G401 (cell line): ENCODE measurements at places on chromosomes 7 and 10. TPM values are rescaled to one million over a fixed set of nuclear protein-coding genes. Genes with fewer than 3 reads are reported as not detected.

Gene TBXAS1
- not detected in 2 replicates for total RNA-seq

Gene OR2A12
- not detected in 2 replicates for total RNA-seq

Gene SSMEM1
- not detected in 2 replicates for total RNA-seq

Gene CABCOCO1
- total RNA-seq, result 0.58 TPM in 1 of 2 replicates, not detected in the other

Gene CRYGN
- not detected in 2 replicates for total RNA-seq

Gene WEE2
- not detected in 2 replicates for total RNA-seq

Gene KIAA1549
- total RNA-seq, result 0.86 and 1.3 TPM in 2 replicates

Gene NEURL1
- 0.68 and 0.95 TPM in 2 replicates for total RNA-seq

Gene ADAP1
- total RNA-seq, result 11.7 and 21.3 TPM in 2 replicates

- DNase-seq, result no peak
These were observed 88.5 kb downstream of the NOC3L start for GRCh38 chr10:94274142-94274787.

- peak; percentile 8 for DNase-seq
These were observed 18.2 kb upstream of the CDH23 start for GRCh38 chr10:71378336-71379117.

DNA sequence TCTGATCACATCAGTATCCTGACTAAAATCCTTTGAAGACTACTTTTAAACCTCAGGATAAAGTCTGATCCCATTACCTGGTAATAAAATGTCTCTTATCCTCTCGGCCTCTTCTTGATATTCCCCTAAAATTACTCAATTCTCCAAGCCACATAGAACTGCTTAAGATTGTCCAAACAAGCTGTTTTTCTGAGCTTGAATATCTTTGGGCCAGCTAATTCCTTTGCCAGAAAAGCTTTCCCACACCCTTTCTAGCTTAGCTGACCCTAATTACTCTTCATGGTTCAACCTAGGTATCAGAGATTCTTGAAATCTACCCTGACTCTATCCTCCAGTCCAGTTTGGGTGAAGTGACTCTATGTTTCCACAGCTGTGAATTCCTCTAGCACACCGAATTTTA lies 328.6 kb downstream of the CRPPA start:
- DNase-seq, result no peak

- no peak for DNase-seq
These were observed 3.7 kb downstream of the RGS10 start for GRCh38 chr10:119538632-119539358.

GRCh38 chr7:155985518-155986250 lies 173.4 kb upstream of the SHH start:
- no peak for DNase-seq

DNA sequence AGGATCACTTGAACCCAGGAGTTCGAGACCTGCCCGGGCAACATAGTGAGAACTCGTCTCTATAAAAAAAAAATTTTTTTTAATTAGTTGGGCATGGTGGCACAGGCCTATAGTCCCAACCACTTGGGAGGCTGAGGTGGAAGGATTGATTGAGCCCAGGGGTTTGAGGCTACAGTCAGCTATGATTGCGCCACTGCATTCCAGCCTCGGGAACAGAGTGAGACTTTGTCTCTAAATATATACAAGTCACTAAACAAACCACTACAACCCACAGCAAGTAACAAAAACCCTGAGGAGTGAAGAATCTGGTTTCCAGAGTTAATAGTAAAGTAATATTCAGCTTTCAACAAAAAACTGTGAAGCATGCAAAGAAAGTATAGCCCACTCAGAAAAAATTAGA lies 32.7 kb upstream of the HHEX start:
- no peak for DNase-seq

DNA sequence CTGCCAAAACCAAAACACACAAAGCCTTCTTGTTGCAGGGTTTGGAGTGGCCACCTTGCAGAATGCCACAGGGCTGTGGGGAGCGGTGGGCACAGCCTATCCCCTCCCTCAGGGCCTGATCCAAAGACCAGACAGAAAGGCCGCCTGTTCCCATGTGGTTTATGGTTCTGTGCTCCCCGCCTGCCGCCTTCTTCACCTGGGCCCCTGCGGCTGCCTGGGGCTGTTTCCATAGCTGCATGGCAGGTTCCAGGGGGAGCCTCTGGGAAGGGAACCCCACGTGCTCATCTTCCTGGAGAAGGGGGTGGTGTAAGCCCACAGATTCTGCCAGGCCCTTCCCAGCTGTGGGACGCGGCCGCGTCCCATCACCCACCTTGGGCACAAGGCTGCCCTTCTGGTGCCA lies 70.7 kb upstream of the EZH2 start:
- no peak for DNase-seq

- peak; percentile 24 for DNase-seq
These were observed 14.5 kb downstream of the LIMK1 start for GRCh38 chr7:74097937-74098614.

DNA sequence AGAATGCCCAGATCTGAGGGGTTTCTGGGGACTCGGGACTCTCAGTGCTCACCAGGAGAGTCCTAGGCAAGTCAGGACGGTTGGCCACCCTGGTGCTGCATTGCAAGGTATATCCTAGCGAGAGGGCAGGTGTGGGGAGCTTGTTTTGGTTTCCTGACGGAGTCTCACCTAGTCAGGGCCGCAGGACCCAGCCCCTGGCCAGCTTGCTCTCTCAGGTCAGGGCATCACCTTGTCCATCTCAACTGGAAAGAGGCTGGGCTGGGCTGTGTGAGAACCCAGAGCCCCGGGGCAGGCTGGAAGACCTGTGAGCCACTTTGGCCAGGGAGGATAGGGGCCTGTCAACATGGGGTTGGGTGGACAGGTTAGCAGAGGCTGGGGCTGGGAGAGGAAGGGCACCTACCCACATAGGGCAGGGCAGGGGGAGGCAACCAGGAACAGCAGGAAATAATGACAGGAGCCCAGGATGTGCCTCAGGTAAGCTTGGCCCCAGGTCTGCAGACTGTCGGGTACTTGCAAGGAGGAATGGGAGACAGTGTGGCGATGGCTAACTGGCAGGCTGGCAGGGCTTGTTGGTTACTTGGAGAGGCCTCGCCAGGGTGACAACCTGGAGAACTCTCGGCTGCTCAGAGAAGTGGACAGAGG lies 31.5 kb downstream of the DNAJB12 start:
- DNase-seq, result no peak

DNA sequence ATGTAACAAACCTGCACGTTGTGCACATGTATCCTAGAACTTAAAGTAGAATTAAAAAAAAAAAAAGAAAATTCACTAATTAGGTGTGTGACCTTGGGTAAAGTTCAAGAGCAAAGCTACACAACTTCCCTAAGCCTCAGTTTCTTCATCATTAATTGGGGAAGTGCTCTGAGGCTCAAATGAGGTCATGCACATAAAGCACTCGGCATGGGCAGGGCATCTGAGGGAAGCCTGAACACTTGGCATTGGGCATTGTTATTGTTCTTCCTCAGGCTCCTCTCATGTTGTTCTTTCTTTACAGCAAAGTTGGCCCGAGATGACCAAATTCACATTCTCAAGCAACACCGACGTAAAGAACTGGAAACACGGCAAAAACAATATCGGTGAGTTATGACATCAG lies 21.5 kb downstream of the ALOX5 start:
- no peak for DNase-seq

GRCh38 chr7:99386584-99387238 lies 12.2 kb downstream of the ARPC1B start:
- no peak for DNase-seq

GRCh38 chr7:100545360-100546128 lies 6.5 kb downstream of the AGFG2 start:
- DNase-seq, result peak; percentile 70

- DNase-seq, result no peak
These were observed 83.2 kb downstream of the PIP4K2A start for GRCh38 chr10:22631185-22631584.

GRCh38 chr10:79452174-79452611 lies 6.8 kb upstream of the ZCCHC24 start:
- no peak for DNase-seq

DNA sequence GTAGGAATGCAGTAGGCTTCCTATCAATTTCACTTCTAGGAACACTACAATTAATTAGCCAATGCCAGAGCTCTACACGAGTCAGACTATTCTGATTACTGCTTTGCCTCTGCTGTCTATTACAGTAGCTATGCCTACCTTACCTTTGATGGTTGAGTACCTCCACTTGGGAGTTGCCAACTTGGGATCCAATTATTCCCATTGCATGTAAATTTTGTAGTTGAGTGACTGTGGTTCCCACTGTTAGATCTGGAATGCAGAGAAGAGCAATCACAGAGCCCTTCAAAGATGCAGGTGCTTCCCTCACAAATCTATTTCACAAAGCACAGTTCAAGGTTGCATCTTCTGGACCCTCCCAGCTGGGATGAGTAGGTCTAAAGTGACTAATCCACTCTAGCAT lies 62.9 kb upstream of the AASS start:
- DNase-seq, result no peak

DNA sequence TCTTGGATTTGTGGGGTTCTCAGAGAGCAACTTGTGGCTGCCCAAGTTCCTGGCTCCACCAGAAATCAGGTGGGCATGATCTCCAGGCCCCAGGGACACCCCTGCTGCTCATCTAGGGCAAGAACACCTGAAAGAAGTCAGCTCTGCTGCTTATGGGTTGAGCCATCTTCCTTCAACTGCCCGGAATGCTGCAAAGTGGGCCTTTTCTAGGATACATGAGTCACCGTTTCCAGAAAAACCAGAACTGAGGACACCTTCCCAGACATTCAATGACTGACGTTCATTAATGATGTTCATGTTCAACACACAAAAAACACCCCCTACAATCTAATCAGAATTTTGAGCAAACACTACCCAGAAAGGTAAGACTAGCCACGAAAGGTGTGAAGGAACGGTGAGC lies 98.0 kb downstream of the MAD1L1 start:
- DNase-seq, result no peak

DNA sequence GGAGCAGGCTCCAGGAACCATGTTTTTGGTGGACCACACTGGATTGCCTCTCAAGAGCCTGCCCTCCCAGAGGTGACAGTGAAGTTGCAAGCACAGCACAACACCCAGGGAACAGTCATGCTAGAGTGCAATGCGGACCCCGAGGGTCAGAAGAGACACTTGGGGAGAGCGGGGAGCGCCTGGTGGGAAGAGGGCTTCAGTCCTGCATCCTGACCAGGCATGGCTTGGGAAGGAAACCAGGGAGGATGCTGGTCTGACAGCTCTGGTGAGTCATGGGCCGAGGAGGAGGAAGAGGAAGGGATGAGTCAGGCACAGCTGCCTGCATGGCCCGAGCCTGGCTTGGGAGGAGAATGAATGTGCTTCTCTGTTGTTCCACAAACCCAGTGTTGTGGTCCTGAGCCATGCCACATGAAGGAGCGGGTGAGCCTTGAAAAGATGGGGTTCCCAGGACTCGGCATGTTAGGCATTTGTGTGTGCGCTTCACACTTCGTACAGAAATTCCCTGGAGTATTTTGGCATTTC lies 29.5 kb upstream of the ANKRD2 start:
- no peak for DNase-seq

GRCh38 chr7:36514289-36515243 lies 124.9 kb downstream of the ANLN start:
- peak; percentile 95 for DNase-seq
